ENCODE measurements at places on chromosomes 7 and 10. TPM values are rescaled to one million over a fixed set of nuclear protein-coding genes. Genes with fewer than 3 reads are reported as not detected.

DNA sequence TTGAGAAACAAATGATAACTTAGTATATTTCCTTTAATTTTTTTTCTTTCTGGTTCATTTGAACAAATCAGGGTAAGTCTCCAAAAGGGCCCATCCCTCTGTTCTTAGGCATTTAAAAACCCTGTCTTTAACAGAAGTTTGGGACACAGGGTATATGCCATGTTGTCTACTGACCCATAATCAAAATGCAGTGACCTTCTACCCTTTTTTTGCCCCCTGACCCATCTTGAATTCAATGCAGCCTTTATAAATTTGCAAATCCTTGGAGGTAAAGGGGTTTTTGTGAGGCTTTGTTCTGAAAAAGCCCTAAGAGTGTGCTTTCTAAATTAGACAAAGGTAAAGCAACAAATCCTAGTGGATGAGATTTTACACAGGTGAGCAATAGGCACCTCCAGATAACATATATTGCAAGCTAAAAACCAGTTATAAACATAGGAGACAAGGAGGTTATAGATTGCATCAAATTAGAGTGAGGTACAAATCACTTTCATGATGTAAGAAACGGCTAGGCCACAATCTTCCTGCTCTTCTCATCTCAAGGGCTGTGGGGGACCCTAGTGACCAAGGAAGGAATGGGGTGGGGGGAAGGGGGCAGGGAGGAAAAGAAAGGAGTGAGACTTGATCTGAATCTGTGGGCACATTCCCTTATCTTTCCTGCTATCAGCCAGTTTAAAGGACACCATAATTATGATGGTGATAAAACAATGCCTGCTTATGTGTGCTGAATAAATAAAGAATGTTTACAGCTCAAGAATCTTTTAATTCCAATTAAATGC, 2.7 kb downstream of the SKIDA1 start:
- DNase-seq, result peak; percentile 35

DNA sequence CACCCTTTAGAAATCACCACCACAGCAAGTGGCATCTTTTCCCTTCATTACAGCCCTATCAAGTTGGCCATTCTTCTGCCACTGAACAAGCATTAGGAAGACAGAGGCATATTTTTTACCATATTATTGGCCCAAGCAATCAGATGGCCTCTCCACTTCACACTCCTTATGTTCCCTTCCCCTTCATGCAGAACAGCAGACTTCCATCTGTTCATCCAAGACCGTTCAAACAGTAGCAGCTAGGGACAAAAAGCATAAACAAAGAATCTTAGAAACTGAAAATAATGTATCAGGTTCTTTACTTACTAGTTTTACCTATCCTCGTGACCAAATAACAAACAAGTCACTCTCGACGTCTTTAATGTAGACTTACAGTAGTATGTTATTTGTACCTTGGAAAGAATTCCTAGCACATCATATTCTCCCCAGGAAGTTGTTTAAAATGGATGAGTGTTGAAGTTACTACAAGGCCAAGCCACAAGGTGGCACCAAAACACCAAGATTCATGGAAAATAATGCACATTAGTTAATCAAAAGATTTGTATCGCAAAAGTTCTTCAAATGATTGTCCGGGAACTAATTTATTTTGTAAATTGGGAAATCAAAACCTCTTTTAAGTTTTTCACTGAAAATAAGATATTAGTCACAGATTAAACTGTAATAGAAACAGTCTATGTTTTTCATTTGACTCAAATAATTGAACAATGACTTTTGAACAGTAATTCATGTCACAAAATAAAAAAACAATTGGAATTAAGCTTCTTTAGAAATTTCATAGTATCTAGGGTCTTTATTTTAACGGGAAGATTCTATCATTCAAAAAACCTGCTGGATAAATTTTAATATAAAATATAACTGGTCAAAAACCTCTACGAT, 112.1 kb downstream of the VPS41 start:
- peak; percentile 58 for DNase-seq

The CALHM1 gene
- not detected for polyA plus RNA-seq

DNA sequence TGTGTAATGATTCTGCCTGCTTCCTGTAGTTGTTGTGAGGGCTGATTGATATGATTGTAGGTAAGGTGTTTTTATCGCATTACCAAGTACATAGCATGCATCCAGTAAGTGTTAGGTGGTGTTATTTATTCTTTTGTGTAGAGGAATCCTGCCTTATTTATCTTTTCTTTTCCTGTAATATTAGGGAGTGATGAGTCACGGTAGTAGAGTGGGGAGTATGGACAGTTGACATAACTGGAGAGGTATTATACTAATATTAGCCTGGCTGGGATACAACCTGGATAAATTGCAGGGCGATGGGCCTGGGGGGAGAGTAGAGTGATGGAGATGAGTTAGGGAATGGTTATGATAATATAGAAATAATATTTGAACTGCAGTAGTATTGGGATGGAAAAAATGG, 9.8 kb downstream of the SDK1 start:
- no peak for DNase-seq

The GPR37 gene
- polyA plus RNA-seq, result 0.57 TPM

GRCh38 chr10:132560241-132560731, 22.7 kb downstream of the INPP5A start:
- DNase-seq, result no peak
